ENCODE measurements at places on chromosomes 2 and 18.

DNA sequence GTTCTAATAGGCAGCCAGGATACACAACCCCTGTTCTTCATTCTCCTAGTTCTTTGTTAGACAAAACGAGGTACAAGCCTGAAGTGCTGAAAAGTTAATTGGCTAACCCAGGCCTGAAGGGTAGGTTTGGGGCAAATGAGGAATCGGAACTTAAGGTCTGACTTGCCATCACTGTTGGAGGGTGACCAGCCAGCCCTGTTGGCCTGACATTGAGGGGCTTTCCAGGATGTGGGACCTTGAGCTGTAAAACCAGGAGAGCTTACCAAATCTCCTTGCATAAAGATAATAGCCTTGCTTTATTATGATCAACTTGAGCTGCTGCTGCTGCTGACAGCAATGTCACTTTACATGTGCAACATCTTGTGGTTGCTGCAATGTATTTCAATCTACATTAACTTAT, 256.0 kb downstream of the VAPA start:
- DNase-seq, result no peak

DNA sequence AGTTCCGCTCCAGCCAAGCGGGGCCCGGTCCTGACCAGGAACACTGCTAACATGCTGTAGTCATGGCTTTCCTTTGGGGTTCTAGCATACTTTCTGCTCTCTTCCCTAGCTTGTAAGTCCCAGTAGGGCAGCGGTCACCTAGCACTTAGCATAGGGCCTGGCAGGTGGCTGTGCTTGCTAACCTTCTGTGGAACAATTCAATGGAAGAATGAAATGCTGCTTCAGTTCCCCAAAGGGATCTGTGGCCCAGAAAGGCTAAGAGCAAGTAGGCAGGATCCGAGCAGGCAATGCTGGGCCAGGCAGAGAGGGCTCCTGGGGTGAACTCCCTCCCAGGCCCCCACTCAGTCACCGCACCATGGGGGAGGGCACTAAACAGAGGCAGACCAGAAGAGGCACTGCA, 266.8 kb downstream of the CELF4 start:
- DNase-seq, result no peak

DNA sequence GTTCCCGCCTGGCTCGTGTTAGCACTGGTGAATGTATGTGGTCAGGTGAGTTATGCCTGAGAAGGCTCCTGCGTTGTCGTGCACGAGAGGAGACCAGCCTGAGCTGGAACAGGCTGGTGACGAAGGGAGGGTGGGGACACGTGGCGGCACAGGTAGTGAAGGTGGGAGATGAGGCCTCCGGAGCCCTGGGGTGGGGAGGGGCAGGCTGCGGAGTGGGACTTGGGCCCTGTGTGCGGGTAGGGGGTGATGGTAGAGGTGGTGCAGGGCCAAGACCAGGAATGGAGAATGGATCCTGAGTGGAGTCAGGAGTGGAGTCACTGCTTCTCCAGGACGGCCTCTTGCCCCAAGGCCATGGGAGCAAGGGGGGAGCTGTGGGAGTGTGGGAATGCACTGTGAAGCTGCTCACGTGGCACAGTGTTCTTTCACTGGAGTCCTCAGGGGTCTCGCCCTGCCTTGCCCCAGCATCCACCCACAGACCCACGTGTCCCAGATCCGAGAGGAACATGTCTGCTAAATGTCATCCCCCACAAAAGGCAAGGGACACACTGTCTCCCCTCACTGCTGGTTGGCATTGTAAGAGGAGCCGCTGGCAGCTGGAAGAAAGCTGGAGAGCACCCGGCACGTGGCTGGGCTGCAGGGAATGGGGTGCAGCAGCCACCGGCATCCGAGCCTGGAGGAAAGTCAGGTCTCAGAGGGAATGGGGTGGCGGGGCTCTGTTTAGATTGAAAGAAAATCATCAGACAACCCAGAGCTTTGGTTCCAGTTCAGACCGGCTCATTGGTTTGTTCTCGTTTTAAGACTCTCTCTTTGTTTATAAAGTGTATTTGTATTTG, 63.7 kb downstream of the CYP26B1 start:
- DNase-seq, result no peak

- DNase-seq, result no peak
Observed at GRCh38 chr2:164705412-164706167, 84.3 kb upstream of the GRB14 start.

DNA sequence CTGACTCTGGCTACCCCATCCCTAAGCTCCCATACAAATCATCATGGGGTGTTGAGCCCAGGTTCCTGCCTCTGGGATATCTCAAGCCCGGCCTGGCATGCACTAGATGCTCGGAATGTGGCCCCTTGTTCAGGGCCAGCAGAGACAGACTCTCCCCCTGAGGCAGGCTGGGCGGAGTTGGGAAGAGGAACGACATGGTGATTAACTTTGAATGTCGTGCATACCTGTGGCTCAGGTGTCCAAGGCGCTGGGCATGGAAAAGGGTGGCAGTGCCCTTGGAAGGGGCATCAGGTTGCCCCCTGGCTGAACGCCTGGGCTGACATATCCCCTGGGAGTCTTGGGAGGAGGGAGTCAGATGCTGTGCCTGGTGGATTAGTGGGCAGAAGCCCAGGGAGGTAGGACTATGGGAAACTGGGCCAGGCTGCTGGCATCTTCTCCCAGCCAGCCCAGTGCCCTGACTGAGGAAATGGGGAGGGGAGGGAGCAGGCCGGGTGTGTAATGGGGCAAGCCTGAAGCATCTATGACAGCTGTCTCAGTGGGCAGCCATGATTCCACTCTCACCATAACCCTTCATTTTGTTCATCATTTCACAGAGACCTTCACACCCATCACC, 57.8 kb upstream of the OTOF start:
- no peak for DNase-seq

- no peak for DNase-seq
Observed at GRCh38 chr2:31987454-31988220, 23.2 kb downstream of the MEMO1 start.

DNA sequence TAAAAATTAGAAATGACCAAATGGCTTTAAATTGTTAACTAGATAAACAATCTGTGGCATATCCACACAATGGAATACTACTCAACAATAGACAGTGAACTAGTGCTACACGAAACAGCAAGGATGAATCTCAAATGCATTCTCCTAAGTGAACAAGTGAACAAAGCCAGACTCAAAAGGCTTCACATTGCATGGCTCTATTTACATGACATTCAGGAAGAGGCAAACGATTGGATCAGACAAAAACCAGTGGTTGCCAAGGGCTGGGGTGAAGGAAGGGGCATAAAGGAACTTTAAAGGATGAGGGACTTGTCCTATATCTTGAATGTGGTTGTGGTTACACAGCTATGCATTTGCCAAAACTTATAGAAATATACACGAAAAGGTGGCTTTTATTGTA, 184.3 kb downstream of the RPIA start:
- no peak for DNase-seq

DNA sequence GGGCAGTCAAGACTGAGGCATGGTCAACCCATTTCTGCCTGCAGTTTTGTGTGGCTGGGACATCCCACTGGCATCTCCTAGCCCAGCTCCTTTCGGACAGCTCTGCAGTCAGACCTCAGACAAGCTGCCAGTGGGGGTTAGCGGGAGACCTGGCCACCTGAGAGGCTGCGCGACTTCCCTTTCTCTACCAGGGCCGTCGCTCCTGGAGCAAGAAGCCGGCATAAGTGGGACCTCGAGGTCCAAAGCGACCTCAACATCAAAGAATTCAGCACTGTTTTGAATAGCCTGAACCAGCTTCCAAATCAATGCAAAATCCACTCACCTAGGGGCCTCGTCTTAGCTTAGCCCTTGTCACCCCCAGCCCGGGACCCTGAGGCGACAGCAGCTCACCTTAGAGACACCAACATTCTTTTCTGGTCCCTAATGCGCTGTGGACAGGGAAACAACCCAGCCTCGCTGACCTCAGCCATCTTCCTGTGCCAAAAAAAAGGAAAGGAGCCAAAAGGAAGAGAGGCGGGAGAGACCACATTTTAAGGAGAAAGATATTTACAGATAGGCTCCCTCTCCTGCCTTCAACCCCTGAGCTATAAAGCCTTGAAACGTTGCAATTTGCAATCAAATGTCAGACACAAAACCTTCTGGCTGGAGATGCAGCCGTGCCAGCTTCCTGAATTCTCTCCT, 81.2 kb downstream of the GFPT1 start:
- no peak for DNase-seq

DNA sequence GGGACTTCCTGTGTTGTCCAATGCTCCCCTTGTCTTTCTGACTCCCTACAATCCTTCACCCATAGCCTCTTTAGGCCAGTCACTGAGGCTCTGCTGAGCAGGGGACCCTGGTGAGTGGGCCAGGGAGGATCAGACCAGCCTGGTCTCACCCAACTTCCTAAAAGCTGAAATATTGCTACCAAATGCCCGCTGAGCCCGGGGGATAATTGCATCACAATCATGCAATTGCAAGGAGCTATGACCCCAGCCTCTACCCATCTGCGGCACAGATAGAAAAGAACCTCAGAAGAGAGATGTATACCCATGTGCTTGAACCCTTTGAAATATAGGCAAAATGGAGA, 3.7 kb upstream of the SP100 start:
- DNase-seq, result no peak

GRCh38 chr2:226802573-226802972, 3.0 kb upstream of the IRS1 start:
- no peak for DNase-seq

DNA sequence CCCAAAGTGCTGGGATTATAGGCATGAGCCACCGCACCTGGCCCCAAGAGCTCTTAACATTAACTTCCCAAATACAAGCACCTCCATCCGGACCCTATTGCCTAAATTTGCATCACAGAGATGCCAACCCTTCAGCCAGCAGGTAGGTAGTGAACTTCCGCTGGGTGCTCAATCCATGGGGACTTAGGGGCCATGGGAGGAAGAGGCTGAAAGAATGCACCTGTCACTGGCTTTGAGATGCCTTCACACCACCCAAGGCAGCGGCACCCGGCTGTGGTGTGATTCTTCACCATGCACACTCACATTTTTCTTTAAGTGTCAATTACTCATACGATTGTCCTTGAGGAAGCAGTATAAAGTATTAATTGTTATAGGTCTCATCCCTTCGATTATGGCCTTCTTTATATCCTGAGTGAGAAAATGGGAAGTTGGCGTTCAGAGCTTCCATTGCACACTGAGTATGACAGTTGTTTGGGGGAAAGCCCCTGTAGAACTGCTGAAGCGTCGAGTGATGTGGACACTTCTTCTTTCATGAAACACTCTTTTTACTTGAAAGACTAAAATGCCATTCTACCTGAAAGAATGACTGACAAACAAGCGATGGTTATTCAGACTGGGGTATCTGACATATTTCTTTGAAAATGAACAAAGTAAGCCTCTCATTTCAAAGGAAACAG, 51.8 kb upstream of the BIN1 start:
- DNase-seq, result no peak

- DNase-seq, result no peak
Observed at GRCh38 chr18:76351961-76352581, 143.0 kb downstream of the ZNF516 start.

GRCh38 chr2:182548031-182548950, 121.5 kb upstream of the PDE1A start:
- no peak for DNase-seq

GRCh38 chr2:20381457-20381856, 30.8 kb upstream of the PUM2 start:
- DNase-seq, result no peak

DNA sequence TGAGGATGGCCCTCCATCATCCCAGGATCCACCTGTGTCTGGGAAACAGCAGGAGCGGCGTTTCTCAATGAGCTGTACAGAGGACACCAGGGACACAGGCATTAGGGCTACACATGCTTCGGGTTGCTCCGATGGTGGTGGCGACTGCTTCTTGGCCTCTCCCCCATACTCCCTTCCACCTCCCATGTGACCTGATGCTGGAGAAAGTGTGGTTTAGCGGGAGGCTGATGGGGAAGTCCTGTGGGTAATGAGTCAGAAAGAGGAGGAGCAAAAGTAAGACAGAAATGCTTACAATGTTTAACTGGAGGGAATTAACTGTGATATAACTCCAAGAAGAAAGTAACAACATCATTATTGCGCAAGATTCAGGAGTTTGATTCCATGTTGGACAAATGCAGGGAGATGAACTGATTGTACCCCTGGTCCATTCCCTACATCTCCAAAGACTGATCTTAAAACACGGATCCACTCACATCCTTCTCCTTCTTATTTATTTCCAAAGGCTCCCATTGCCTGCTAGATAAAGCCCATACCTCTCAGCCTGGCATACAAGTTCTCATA, 186.6 kb downstream of the NRP2 start:
- no peak for DNase-seq

GRCh38 chr2:139556789-139557188, 776.6 kb upstream of the NXPH2 start:
- DNase-seq, result no peak

- DNase-seq, result no peak
Observed at GRCh38 chr2:66110608-66111007, 324.3 kb upstream of the MEIS1 start.

- no peak for DNase-seq
Observed at GRCh38 chr2:239886781-239887180, 138.4 kb downstream of the NDUFA10 start.

DNA sequence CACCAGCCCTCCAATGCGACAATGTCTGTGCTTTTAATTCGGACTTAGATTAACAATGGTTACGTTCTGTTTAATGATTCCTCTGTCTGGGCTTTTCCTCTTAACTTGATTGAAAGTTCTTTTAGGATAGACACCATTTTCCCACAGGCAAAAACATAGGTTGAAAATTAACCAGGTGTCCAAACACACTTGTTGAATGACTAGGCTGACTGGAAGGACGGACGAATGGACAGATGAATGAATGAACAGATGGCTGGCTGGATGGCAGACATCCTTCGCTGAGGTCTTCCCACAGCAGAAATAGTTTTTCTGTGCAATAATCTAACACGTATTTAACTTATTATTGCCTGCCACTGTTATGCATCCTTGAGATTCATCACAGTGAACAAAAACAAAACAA, 298.8 kb downstream of the SRBD1 start:
- DNase-seq, result no peak

DNA sequence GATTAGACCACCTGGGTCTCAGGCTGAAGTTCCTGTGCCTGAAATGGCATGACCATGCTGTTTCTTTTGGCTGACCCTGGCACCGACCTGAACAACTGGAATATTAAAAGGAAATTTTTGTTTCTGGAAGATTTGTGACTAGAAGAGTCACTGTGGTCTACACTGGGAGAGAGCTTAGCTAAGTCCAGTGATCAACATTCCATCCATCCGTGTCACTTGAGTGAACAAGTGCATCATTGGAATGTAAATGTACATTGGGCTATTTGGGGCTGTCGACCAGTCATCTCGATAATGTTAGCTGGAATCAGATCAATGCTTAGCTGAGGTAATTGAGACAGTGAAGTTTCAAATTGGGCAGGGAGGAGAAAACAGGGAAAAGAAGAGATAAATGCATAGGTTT, 95.4 kb upstream of the CCDC85A start:
- DNase-seq, result no peak

GRCh38 chr2:123915380-123915779, 109.7 kb upstream of the CNTNAP5 start:
- no peak for DNase-seq

- no peak for DNase-seq
Observed at GRCh38 chr18:62883937-62884735, 168.8 kb downstream of the PHLPP1 start.

GRCh38 chr2:51673628-51674027, 641.7 kb upstream of the NRXN1 start:
- no peak for DNase-seq

GRCh38 chr2:240601831-240602160, 15.3 kb downstream of the CAPN10 start:
- DNase-seq, result no peak
